Activated T-helper 1 cell treated with anti-CD3 and anti-CD28 coated beads, Interleukin-12 subunit alpha, Interleukin-12 subunit beta, Interleukin-2, Interleukin-4 antibody, amounts not matched to agents 30 ng/mL and 10 ng/mL and 1 ng/mL, durations not matched to agents 14 hours and 24 hours and 36 hours (primary cell): ENCODE measurements at places on chromosomes 5 and 9. TPM values are rescaled to one million over a fixed set of nuclear protein-coding genes. Genes with fewer than 3 reads are reported as not detected.

The PCDHGB3 gene
- total RNA-seq: 0.47 and 0.66 TPM in 2 replicates

The PRDM9 gene
- not detected in 2 replicates for total RNA-seq

The FSTL4 gene
- total RNA-seq: 0.49 TPM in 1 of 2 replicates, not detected in the other

The MRPL36 gene
- total RNA-seq: 109 and 118 TPM in 2 replicates

The LPAR1 gene
- not detected in 2 replicates for total RNA-seq

The WWC1 gene
- 0.32 and 0.70 TPM in 2 replicates for total RNA-seq

The AK8 gene
- not detected in 2 replicates for total RNA-seq

The ADAMTS6 gene
- total RNA-seq: 0.86 and 1.3 TPM in 2 replicates

The PCDHA11 gene
- not detected in 2 replicates for total RNA-seq

- no peak overlapping the region for H3K4me3 ChIP-seq
- peaks cover 4% of the 10 kb centered on the region for H3K27me3 ChIP-seq
- no peak overlapping the region for H3K27ac ChIP-seq
- H3K4me1 ChIP-seq: peaks cover 24% of the 10 kb centered on the region
- H3K36me3 ChIP-seq: peaks cover 1% of the 10 kb centered on the region
These were observed 1.6 kb downstream of the PKD2L2 start for GRCh38 chr5:137890845-137891244.

GRCh38 chr5:53397845-53398244 is 82.6 kb upstream of the FST start:
- no peak overlapping the region for H3K27ac ChIP-seq
- no peak for DNase-seq
- H3K4me3 ChIP-seq: no peak overlapping the region
- no peaks in the 10 kb centered on the region for H3K4me1 ChIP-seq
- no peaks in the 10 kb centered on the region for H3K27me3 ChIP-seq
- H3K36me3 ChIP-seq: no peaks in the 10 kb centered on the region

GRCh38 chr9:118674942-118675341 is 694.3 kb downstream of the BRINP1 start:
- no peak overlapping the region for H3K27ac ChIP-seq
- DNase-seq: no peak
- no peak overlapping the region for H3K4me3 ChIP-seq
- H3K4me1 ChIP-seq: no peaks in the 10 kb centered on the region
- H3K36me3 ChIP-seq: no peaks in the 10 kb centered on the region

DNA sequence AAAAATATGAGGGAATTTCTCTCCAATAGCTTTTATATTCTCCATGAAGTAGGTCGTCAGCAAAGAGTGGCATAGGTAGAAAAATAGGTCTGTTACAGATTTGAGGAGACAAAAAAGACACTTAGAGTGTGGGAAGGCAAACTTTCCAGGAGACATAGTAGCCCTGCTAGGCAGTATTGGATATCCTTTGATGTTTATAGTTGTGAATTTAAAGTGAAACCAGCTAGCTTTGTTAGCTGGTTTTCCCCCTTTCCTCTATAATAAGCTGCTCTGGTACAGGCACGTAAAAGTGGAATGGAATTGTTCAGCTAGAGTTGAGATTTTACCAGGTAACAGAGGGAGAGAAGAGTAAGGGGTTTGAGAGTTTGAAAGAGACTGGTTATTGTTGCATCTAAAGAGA is 17.1 kb upstream of the APC start:
- H3K4me3 ChIP-seq: no peak overlapping the region
- no peak for DNase-seq
- H3K27ac ChIP-seq: no peak overlapping the region
- no peaks in the 10 kb centered on the region for H3K27me3 ChIP-seq

GRCh38 chr5:58544195-58544594 is 38.7 kb upstream of the RAB3C start:
- H3K4me1 ChIP-seq: no peaks in the 10 kb centered on the region
- H3K27ac ChIP-seq: no peak overlapping the region
- no peak overlapping the region for H3K4me3 ChIP-seq
- H3K36me3 ChIP-seq: no peaks in the 10 kb centered on the region
- no peaks in the 10 kb centered on the region for H3K27me3 ChIP-seq
- DNase-seq: no peak

GRCh38 chr5:38673671-38674071 is 117.2 kb upstream of the LIFR start:
- H3K36me3 ChIP-seq: no peaks in the 10 kb centered on the region
- no peaks in the 10 kb centered on the region for H3K4me1 ChIP-seq

DNA sequence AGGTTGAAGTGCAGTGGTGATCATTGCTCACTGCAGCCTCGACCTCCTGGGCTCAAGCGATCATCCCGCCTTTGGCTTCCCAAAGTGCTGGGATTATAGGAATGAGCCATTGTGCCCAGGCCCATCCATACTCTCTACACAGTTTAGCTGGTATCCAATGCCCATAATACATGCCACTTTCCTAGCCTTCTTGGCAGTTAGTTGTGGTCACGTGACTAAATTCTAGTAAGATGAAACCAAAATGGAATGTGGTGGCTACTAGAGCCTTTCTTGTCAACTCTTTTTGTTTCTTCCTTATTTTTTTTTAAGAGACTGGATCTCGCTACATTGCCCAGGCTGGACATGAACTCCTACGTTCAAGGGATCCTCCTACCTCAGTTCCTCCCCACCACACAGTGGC is 15.3 kb upstream of the KIF27 start:
- peaks cover 15% of the 10 kb centered on the region for H3K36me3 ChIP-seq
- H3K27ac ChIP-seq: no peak overlapping the region
- H3K4me1 ChIP-seq: peaks cover 12% of the 10 kb centered on the region
- H3K27me3 ChIP-seq: peaks cover 2% of the 10 kb centered on the region
- no peak overlapping the region for H3K4me3 ChIP-seq
- no peak for DNase-seq

DNA sequence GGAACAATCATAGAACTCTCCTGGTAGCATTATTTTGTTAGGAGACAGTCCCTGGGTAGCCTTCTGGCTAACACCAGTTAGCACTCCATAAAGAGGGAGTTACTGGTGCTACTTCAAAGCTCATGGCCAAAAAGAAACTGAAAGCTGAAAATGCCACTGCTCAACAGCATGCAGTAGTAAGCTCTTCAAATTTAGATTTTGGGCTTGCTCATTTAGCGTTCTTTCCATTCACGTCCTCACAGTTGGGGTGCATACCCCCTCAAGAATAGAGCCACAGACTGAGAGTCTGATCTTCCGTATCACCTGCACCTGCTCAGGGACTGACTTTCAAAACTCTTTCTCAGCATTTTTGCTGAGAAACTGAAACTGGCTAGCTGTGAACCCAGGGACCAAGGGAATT is 24.7 kb downstream of the NTRK2 start:
- peaks cover 4% of the 10 kb centered on the region for H3K27me3 ChIP-seq
- no peak overlapping the region for H3K27ac ChIP-seq
- DNase-seq: no peak
- no peaks in the 10 kb centered on the region for H3K36me3 ChIP-seq
- peaks cover 13% of the 10 kb centered on the region for H3K4me1 ChIP-seq
- H3K4me3 ChIP-seq: peak overlapping the region; percentile 12

GRCh38 chr9:92745331-92745730 is 19.3 kb downstream of the BICD2 start:
- H3K27me3 ChIP-seq: no peaks in the 10 kb centered on the region
- peaks cover 26% of the 10 kb centered on the region for H3K4me1 ChIP-seq
- no peaks in the 10 kb centered on the region for H3K36me3 ChIP-seq
- no peak overlapping the region for H3K27ac ChIP-seq
- DNase-seq: no peak
- no peak overlapping the region for H3K4me3 ChIP-seq

GRCh38 chr9:127166651-127167524 is 44.5 kb upstream of the ANGPTL2 start:
- no peak for DNase-seq
- peaks cover 27% of the 10 kb centered on the region for H3K4me1 ChIP-seq
- no peak overlapping the region for H3K4me3 ChIP-seq
- H3K36me3 ChIP-seq: no peaks in the 10 kb centered on the region
